Panc1 (cell line): ENCODE measurements at places on chromosomes 12 and 14.
A peak's percentile ranks its signal among the peaks of the same experiment; 100 is the strongest.

DNA sequence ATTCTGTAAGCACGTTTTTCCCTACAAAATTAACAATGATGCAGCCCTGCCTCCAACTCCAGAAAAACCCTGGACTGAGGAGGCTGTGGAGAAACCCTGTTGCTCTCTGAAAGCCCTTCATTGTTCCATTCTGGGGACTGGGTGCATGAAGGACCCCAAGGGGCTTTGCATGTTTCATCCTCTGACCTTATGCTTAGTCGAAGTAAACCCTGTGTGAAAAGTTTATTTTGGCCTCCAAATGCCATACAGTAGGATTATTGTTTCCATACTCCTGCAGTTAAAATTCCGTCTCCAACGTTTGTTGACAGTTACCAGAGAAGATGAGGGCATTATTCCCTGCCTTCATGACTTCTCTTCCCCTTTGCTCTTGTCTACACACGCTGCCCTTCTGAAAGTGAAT lies 46.0 kb downstream of the CKB start:
- DNase-seq = no peak

DNA sequence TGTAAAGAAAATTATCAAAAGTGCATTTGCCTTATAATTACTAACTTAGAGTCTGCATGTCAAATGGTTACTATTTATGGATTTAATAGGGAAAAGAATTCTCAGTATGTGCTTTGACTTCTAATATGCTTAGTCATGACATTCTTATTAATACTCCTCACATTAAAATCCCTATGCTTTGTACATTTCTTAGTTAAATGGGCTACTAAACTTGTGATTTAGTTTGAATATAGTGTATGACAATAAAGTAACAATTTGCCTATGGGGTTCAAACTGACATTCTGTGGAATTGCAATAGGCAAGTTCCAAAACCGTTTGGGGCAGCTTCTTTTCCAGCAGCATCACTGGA lies 361.9 kb upstream of the TMTC1 start:
- DNase-seq = no peak

GRCh38 chr12:82326905-82327503 lies 31.2 kb downstream of the CCDC59 start:
- DNase-seq = no peak

GRCh38 chr12:92650228-92650822 lies 52.5 kb upstream of the PLEKHG7 start:
- no peak for DNase-seq

DNA sequence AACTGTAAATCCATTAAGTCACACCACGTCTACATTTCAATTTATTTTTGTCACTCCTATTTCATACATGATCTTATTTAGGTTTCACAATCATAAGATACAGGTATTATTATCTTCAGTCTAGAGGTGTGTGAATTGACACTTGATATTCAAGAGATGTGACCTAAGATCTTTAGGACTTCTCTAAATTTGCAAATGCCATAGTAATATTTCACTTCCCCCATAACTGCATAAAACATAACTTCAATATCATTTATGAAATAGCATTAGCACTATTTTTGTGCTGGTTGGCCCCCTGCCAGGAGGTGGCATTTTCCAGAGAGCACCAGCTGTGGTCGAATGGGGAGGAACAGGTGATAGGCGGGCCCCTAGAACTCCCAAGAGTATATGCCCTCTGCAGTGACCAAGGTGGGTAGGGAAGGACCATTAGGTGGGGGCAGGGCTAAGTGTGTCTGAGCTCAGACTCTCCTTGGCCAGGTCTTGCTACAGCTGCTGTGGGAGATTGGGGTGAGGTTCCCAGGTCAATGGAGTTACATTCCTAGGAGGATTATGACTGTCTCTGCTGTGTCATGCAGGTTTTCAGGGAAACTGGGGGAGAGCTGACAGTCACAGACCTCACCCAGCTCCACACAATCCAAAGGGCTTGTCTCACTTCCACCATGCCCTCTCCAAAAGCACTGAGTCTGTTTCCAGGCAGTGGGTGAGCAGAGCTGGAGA lies 49.2 kb upstream of the ERGIC2 start:
- DNase-seq = no peak

GRCh38 chr14:49989966-49990365 lies 97.1 kb downstream of the ARF6 start:
- no peak for DNase-seq

DNA sequence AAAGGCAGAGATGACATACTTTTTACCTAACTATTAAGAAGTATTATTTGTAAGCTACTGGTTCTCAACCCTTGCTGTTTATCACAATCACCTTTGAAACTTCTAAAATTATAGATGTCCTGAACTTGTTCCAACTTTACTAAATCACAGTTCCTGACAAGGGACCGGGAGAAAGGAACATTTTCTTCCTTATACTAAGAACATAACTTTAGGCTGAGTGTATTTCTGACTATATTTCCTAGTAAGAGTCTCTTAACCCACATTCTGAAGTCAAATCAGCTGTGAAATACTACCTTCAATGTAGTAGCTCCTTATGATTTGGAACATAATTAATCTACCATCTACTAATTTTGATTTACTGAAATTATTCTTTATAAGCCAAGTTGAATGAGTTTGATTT lies 80.2 kb downstream of the BAZ1A start:
- DNase-seq = no peak

DNA sequence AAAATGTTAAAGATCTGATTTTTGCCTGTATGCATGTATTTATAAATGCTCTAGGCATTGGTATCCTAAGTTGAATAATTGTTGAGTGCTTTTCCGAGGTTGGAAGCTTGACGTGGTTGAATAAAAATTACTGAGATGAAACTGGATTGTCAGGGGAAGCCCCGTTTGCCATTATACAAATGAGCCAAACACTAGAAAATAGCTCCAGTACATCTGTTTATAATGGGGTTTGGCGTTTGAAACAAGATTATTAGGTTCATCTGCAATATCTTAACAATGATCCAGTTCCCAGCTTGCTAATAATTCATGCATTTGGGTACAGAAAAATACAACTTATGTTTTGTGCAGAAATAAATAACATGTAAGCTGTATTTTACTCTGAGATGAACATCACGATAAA lies 789.6 kb downstream of the GALC start:
- DNase-seq = no peak

DNA sequence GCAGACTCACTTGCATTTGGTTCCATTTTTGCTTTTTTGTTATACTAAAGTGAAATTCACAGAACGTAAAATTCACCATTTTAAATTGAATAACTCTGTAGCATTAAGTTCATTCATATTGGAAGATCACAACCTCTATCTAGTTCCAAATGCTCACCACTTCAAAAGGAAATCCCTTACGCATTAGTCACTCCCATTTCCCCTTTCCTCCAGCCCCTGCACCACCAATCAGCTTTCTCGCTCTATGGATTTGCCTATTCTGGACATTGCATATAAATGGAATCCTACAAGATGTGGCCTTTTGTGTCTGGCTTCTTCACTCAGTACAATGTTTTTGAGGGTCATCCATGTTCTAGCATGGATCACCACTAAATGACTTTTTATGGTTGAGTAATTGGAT lies 294.5 kb downstream of the KSR2 start:
- no peak for DNase-seq

GRCh38 chr14:106044949-106045596 lies 518.7 kb downstream of the TMEM121 start:
- DNase-seq = peak; percentile 2

GRCh38 chr14:92866181-92866752 lies 56.7 kb upstream of the CHGA start:
- no peak for DNase-seq

DNA sequence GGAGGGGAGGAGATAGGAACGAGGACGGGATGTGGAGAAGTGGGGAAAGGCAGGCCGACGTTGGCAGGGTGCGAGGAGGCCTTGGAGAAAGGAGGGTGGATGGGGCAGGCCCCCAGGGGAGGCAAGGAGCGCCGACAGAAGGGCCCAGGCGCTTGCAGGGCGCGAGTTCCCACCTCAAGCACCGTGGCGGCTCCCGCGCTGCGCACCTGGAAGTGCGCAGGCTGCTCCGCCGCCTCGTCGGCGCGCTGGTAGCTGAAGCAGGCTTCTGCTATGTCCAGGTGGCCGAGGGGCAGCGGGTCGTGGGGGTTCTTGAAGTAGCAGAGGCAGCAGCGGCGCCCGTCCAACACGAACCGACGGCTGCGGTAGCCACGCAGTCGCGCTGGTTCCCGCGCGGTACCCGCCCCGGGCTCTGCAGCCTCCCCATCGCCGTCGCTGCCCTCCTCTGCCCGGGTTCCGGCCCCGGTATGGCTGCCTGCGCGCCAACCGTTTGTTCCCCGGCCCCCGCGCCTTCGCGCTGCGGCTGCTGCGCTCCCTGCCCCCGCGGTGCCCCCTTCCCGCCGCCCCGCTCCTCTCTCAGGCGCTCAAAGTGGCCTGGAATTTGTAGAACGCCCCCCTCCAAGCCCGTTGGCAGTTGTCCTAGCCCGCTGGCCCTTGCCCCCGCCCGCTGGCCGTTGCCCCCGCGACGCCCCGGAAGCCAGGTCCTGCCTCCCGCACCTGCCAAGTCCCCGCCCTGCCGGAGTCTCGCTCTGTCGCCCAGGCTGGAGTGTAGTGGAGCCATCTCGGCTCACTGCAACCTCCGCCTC lies 1.1 kb upstream of the ACTR6 start:
- no peak for DNase-seq

DNA sequence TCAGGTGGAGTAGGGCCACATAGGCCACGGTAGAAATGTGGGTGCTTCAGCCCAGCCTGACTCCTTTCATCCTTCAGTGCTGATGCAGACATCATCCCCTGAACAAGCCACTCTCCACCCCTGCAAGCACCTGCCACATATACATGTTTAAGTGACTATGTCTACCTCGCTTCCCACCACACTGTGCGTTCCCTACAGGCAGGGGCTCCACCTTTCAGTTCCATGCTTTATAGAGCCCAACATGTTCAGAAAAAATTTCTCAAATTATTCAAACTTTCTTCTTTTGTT lies 11.6 kb downstream of the SLC7A7 start:
- no peak for DNase-seq

DNA sequence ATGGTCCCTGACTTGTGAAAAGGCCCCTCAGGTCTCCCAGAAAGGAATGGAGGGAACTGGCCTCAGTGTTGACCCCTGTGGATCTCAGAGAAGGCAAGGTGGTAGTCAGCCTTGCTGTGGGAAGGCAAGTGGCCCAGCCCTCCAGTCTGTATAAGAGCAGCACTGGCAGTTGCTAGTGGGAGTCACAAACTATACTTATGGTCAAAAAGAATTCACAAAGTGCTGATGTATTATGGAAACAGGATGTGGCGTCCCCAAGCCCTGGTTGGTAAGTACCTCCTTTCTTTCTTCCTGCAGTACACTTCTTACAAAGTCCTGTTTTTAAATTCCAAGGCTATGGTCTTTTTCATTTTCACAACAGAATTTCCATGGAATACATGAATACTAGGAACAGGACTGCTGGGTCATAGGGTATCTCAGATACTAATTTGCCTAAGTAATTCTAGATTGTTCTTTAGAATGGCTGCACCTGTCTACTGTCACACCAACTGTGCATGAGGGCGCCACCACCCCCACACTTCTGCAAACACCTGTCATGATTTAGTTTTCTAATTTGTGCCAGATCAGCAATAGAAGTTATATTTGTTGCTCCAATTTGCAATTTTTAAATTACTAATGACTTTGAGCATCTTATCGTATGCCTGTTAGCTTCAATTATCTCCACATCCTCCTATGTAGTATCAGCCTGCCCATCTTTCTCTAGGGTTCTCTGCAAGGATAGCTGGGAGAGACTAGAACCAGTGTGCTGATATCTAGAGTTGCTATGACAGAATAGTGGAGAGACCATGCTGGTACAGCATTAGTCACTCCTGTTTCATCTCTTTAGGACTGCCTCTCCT lies 40.7 kb upstream of the TMEM263 start:
- no peak for DNase-seq

GRCh38 chr12:90645181-90645580 lies 309.8 kb downstream of the CCER1 start:
- DNase-seq = no peak

GRCh38 chr12:48917857-48918537 lies 7.3 kb downstream of the FKBP11 start:
- no peak for DNase-seq

DNA sequence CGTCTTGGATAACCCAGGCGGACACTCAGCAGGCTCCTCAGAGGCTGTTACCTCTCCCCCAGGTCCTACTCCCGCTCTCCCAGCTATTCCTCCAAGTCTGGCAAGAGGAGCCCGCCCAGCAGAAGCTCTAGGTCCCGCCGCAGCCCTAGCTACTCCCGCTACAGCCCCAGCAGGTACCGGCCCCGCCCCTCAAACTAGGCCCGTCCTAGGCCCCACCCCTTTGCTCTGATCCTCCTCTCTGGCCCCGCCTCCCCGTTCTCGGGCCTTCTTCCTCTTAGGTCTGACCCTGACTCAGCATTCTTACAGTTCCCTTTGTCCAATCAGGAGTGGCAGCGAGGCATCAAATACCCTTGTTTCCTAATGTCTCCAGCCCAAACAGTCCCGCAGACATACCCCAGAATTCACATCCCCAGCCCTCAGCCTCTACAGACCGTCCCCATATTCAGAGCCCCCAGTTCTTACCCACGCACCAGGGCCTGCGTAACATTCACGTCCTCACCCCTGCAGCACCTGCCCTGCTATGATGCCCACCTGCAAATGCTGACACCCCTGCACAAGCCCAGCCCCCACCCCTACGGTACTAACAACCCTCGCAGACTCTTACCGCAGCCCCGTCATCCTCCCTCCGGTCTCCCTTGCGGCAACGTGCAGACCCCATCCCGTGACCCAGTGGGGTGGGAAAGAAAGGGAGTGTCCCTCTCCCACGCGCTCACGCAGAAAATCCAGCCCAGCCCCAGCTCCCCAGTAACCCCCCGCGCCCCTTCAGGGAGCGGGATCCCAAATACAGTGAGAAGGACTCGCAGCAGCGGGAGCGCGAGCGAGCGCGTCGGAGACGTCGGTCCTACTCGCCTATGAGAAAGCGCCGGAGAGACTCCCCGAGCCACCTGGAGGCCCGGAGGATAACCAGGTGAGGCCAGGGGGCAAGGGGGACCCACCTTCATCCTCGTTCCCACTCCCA lies 25.0 kb upstream of the HSPB8 start:
- DNase-seq = no peak

GRCh38 chr12:106287364-106287763 lies 15.2 kb upstream of the TCP11L2 start:
- DNase-seq = no peak
